Naive thymus-derived CD8-positive, alpha-beta T cell (primary cell): ENCODE measurements at places on chromosomes 5 and 9.

GRCh38 chr9:127935765-127936221, 1.9 kb downstream of the DPM2 start:
- H3K4me1 ChIP-seq = peaks cover 53% of the 10 kb centered on the region
- no peak for DNase-seq
- H3K36me3 ChIP-seq = peaks cover 14% of the 10 kb centered on the region

- peaks cover 17% of the 10 kb centered on the region for H3K4me1 ChIP-seq
- DNase-seq = no peak
- H3K36me3 ChIP-seq = peaks cover 2% of the 10 kb centered on the region
- no peaks in the 10 kb centered on the region for H3K27me3 ChIP-seq
Observed at GRCh38 chr9:120697448-120697847, 16.8 kb downstream of the MEGF9 start.

DNA sequence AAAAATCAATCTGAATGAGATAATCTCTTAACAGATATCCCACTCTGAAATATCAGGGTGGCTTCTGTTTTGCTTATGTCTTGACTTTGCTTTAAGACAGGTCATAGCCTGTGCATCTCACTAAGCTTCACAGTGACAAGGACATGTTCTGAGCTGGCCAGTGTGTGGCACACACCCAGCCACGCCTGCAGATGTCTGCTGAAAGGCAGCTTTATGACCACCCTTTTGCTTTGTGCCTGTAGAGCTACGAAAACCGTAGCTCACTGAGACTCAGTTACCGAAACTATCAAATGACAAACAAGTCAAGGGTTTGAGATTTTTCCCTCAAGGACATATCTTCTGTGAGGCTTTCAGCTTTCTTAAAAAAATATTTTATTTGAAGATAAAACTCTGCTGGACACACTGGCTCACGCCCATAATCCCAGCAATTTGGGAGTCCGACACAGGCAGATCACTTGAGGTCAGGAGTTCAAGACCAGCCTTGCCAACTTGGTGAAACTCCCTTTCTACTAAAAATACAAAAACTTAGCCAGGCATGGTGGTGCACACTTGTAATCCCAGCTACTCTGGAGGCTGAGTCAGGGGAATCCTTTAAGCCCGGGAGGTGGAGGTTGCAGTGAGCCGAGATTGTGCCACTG, 233.2 kb downstream of the SPATA31A1 start:
- H3K4me3 ChIP-seq = no peak overlapping the region
- no peak for DNase-seq
- H3K36me3 ChIP-seq = no peaks in the 10 kb centered on the region
- H3K27ac ChIP-seq = no peak overlapping the region

DNA sequence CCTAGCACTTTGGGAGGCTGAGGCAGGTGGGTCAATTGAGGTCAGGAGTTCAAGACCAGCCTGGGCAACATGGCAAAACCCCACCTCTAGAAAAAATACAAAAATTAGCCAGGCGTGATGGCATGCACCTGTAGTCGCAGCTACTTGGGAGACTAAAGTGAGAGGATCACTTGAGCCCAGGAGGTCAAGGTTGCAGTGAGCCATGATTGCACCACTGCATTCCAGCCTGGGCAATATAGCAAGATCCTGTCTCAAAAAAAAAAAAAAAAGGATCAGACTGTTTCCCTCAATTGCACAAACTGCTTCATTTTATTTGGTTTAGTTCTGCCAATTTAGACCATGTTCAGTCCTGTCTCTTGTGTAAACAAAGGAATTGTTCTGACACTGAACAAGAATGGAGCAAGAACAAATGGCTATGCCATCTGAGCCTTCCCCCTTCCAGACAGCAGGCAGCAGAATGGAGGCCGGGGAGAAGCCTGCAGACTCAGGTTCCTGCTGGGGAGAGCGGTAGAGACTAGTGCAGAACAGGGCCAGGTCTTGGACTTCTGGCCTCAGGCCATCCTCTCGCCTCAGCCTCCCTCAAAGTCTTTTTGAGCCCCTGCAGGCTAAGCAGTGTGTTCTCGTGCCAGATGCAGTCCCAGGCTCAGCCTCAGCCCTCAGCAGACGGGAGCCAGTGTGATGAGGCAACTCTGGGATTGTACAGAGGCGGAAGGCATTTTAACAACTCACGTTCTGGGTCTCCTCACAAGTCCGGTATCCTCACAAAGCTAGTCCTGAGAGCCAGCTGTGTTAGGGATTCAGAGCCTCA, 18.2 kb downstream of the HNRNPH1 start:
- no peaks in the 10 kb centered on the region for H3K27me3 ChIP-seq
- H3K36me3 ChIP-seq = peaks cover 72% of the 10 kb centered on the region

- DNase-seq = no peak
- H3K4me1 ChIP-seq = no peaks in the 10 kb centered on the region
Observed at GRCh38 chr5:172321593-172321992, 38.0 kb upstream of the UBTD2 start.

- H3K27ac ChIP-seq = no peak overlapping the region
- no peak for DNase-seq
- H3K4me3 ChIP-seq = no peak overlapping the region
- no peaks in the 10 kb centered on the region for H3K36me3 ChIP-seq
Observed at GRCh38 chr5:139689631-139690063, 41.5 kb downstream of the CXXC5 start.

DNA sequence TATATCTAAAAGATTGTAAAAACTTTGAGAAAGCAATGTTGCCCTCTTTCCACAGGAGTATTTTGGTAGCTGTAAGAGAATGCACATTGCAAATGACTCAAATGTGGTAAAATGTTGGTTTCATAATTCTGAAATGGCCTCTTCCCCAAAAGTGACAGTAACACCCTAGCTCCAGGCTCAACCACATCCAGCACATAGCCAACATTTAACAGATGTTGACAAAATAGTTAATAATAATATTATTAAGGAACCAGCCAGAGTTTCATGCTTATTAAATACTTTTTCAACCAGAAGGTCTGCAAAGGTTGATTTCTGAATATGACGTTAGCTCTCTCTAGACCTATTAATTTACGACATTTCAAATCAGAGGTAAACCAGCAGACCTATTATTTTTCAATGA, 1.3 kb downstream of the ANXA1 start:
- peaks cover 23% of the 10 kb centered on the region for H3K4me1 ChIP-seq
- peak overlapping the region; percentile 81 for H3K4me3 ChIP-seq
- H3K36me3 ChIP-seq = no peaks in the 10 kb centered on the region
- DNase-seq = no peak
- peak overlapping the region; percentile 91 for H3K27ac ChIP-seq

DNA sequence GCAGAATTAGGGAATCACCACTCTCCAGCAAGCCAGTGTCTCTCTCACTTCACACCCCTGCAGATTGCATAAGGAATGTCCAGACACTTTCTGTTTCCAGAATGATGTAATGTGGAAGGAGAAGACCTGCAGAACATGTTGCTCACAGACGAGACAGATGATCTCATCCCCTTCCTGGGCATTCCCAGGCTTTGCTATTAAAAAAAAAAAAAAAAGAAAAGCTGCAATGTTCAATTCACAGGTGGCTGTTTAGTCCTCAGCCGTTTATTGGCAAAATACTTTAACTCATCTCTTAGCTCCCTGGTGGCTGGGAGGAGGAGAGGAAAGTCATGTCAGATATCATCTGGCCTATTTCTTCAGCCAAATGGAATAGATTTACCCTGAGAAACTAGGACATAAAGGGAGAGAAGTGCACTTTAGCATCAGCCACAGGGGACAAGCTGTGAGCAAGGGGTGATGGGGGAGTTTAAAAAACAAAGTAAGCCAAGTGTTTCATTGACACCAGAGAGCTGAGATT, 95.9 kb upstream of the TNC start:
- no peak overlapping the region for H3K4me3 ChIP-seq
- H3K36me3 ChIP-seq = no peaks in the 10 kb centered on the region
- DNase-seq = no peak

DNA sequence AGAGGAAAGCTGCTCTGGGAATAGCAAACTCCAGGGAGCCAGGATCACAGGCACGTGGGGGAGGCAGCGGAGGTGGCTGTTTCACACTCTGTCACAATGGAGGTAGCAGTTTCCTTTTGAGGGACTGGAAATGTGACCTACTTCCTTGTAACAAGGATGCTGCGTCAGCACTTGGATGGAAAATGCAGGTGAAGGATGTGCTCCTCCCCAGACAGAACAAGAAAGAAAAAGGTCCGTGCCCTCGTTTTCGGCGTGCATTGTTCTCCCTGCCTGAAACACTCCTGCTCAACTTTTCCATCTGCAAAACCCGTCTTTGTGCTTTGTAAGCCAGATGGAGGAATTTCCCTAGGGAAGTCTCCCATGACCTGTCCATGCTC, 55.1 kb upstream of the SH3PXD2B start:
- H3K4me3 ChIP-seq = no peak overlapping the region
- H3K27ac ChIP-seq = no peak overlapping the region
- H3K27me3 ChIP-seq = peaks cover 50% of the 10 kb centered on the region
- no peaks in the 10 kb centered on the region for H3K4me1 ChIP-seq
- H3K36me3 ChIP-seq = peaks cover 8% of the 10 kb centered on the region
- DNase-seq = no peak

DNA sequence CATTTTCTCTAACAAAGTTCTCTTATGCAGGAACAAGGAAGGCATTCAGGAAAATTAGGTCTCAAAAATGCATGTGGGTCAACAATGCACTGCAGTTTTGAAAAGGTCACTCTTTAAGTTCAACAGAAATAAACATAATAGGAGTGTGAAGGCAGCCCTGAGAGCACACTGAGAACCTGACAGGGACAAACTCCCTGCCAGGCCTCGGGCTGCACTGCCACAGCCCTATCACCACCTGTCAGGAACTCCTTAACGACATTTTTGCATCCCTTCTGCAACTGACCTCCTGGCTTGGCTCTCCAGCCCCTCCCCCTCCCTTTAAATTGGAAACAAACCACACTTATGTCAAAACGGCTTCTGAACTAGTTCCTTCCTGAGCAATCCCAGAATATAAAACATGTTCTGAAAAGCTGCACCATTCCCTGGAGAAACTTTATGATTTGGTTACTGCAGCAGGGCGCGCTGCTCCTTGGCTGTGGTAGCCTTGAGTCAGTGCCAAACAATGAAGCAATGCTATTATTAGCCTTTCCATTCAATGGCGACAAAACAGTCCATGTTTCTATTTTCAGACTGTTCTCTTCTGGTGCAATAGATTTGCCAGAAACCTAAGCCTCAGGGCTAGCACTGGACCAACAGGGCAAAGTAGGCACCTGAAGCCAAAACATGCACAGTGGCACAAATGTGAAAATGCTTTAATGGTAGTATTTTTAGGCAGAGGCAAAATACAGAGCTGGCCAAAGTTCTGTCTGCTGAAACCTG, 160.1 kb upstream of the ZNF608 start:
- peaks cover 2% of the 10 kb centered on the region for H3K4me1 ChIP-seq
- H3K27me3 ChIP-seq = peaks cover 6% of the 10 kb centered on the region
- no peak overlapping the region for H3K27ac ChIP-seq
- no peak overlapping the region for H3K4me3 ChIP-seq

DNA sequence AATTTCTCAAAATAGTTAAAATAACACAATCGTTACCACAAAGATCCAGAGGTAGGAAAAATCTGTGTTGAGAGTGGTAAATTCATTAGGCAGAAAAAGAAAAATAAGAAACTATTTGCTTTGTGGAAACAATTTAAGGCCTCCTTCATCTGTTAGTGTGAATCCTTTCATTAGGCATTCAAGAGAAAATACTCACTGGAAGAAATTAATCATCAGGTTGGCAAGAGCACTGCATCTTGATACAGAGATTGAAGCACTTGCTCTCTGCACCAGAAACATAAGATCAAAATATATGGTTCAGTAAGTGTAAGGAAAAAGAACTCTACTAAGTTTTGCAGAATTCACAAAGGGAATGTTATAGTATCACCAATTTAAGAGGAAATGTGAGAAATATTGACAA, 44.4 kb downstream of the TTC39B start:
- H3K27ac ChIP-seq = no peak overlapping the region
- no peaks in the 10 kb centered on the region for H3K27me3 ChIP-seq
- no peak overlapping the region for H3K4me3 ChIP-seq
- H3K4me1 ChIP-seq = peaks cover 12% of the 10 kb centered on the region
- DNase-seq = no peak
- peaks cover 53% of the 10 kb centered on the region for H3K36me3 ChIP-seq

- H3K4me3 ChIP-seq = no peak overlapping the region
- H3K36me3 ChIP-seq = no peaks in the 10 kb centered on the region
- H3K4me1 ChIP-seq = no peaks in the 10 kb centered on the region
- H3K27me3 ChIP-seq = no peaks in the 10 kb centered on the region
- H3K27ac ChIP-seq = no peak overlapping the region
- DNase-seq = no peak
Observed at GRCh38 chr9:82153032-82153431, 164.5 kb downstream of the SPATA31D1 start.

DNA sequence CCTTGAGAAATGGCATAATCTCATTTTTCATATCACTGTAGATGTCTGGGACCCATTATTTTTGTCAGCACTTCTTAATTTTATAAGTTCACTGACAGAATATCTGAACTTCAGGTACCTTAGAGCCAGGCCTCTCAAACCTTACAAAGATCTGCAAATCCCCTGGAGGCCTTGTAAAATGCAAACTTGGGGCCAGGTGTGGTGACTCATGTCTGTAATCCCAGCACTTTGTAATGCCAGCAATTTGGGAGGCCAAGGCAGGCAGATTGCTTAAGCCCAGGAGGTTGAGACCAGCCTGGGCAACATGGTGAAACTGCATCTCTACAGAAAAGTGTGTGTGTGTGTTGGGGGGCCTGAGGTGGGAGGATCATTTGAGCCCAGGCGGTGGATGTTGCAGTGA, 30.8 kb downstream of the RASGRF2 start:
- H3K4me3 ChIP-seq = no peak overlapping the region
- DNase-seq = no peak
- H3K27me3 ChIP-seq = no peaks in the 10 kb centered on the region

DNA sequence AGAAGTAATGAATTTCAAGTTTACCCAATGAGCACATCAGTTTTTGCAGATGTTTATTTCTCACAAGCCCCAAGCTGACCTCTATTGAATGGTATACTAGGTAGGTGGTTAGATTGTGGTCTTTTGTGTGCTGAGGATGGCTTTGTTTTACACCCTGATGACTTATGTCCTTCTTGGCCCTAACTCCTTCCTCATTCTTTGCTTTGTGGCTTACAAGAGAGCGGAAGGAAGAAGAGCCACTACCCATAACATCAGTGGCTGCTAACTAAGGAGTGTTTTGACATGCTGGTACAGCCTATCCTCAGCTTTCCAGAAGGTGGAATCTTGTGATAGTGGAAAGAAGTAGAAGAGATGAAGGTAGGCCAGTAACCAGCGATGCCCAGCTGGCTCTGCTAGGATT, 85.7 kb upstream of the NTRK2 start:
- H3K4me3 ChIP-seq = no peak overlapping the region
- H3K27me3 ChIP-seq = no peaks in the 10 kb centered on the region
- DNase-seq = no peak

DNA sequence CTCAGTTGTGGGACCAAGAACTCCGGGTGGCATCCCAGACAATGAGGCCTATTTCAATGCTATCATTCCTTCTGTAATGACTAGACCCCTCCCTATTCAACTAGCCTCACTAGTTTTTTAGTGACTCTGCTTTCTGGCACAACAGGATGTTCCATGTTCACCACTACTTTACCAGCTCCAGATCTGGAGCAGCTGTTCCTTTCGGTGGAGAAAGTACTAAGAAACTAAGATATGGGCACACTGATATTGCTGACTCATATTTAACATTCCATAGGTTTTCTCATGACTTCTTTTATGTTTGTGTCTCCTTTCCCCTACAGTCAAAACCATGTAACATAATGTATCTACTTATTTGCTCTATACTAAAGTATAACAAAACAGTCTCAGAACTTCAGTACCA, 24.1 kb downstream of the IL33 start:
- no peaks in the 10 kb centered on the region for H3K36me3 ChIP-seq
- H3K4me3 ChIP-seq = no peak overlapping the region
- H3K27ac ChIP-seq = no peak overlapping the region
- DNase-seq = no peak
